ENCODE measurements at places on chromosomes 6 and 20. TPM values are rescaled to one million over a fixed set of nuclear protein-coding genes. Genes with fewer than 3 reads are reported as not detected.

DNA sequence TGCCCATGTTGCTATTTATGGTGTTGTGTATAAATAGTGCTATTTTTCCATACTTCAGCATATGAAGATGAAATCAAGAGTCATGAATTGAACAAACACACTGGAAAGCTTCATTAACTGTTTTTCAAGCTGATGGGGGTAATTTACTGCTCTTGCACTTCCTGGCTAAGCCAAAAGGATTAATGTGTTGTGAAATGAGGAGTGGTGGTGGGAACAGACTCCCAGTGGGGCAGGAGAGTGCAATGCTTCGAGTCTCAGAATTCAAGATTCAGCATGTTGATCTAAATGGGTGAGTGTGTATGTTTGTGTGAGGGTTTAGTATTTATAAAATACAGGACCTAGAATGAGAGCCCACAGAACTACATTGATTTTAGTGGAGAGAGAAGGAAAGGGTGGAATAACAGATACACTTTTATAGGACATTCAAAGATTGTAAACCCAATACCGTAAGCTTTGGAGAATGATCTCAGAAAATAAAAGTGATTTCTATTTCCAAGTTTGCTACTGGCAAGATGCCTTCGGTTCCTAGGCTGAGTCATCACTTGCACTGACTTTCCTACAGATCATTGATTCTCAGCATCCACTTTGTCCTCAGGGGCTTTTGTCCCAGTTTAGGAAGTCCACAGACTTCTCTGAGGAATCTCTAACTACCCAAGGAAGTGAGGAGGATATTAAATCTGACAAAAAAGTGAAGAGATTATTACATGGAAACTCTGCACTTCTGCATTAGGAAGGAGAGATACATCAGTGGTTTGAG lies 303.6 kb downstream of the TRDN start:
- no peaks in the 10 kb centered on the region for H3K36me3 ChIP-seq
- no peaks in the 10 kb centered on the region for H3K27me3 ChIP-seq

DNA sequence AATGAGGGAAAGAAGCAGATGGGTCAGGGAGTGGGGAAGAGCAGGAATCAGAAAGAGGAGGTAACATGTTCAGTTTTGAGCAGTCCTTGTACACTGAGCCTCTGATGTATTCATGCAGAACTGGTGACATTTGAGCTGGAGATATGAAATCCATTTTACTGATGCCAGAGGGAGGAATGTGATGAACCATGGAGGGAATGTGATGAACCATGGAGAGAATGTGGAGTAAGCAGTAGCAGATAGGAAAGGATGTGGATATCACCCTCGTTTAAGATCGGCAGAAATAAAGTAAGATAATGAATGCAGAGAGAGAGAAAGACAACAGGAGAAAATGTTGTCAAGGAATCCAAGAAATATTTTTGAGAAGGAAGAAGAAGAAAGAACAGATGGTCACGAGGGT lies 231.6 kb downstream of the TBXT start:
- no peak overlapping the region for H3K4me3 ChIP-seq
- no peaks in the 10 kb centered on the region for H3K4me1 ChIP-seq
- no peak for DNase-seq
- H3K27me3 ChIP-seq = no peaks in the 10 kb centered on the region

The COX4I2 gene
- not detected for total RNA-seq

The HLA-G gene
- total RNA-seq = 0.85 TPM

Data from activated CD8-positive, alpha-beta memory T cell treated with anti-CD3 and anti-CD28 coated beads, Interleukin-2, amount 10 ng/mL, durations not matched to agents 7 days and 5 days (primary cell).